Panc1 (cell line): ENCODE measurements at places on chromosomes 1 and 21.

DNA sequence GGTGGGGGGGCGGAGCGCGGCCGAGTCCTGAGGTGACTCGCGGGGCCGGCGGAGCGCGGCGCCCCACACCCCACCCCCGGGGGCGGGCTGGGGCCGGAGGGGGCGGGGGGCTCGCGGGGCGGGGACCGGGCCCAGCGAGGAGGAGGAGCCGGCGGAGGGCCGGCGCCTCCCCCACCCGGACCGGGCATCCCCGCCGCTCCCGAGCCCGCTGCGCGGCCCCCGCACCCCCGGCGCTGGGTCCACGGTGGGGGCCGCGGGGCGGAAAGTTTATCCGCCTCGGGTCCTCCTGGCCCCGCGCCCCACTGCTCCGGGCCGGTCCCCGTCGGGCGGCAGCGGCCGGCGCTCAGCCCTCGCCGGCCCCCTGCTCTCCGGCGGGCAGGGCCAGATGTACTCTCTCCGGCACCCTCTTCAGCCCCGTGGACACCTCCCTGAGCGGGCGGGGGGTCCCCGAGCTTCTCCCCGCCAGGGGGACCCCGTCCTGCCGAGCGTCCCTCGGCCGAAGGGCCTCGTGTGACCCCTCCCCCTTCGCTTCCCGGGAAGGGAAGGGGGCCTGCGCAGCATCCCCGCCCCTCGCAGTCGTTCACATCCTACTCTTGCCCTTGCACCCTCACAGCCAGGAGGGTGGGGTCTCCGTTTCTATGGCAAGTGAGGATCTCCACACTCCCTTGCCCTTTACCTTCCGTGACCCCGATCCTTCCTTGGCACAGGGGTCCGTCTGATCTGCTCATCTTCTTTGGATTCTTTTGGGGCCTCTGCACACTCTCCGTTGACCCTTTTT lies 663 bp downstream of the CAMTA1 start:
- no peaks in the 10 kb centered on the region for H3K27me3 ChIP-seq
- peaks cover 15% of the 10 kb centered on the region for H3K4me1 ChIP-seq
- H3K4me3 ChIP-seq, result peak overlapping the region; percentile 77
- peak overlapping the region; percentile 79 for H3K27ac ChIP-seq

- H3K4me1 ChIP-seq, result no peaks in the 10 kb centered on the region
- no peaks in the 10 kb centered on the region for H3K36me3 ChIP-seq
- H3K27ac ChIP-seq, result no peak overlapping the region
These were observed 13.1 kb downstream of the BACH1 start for GRCh38 chr21:29311802-29312201.

DNA sequence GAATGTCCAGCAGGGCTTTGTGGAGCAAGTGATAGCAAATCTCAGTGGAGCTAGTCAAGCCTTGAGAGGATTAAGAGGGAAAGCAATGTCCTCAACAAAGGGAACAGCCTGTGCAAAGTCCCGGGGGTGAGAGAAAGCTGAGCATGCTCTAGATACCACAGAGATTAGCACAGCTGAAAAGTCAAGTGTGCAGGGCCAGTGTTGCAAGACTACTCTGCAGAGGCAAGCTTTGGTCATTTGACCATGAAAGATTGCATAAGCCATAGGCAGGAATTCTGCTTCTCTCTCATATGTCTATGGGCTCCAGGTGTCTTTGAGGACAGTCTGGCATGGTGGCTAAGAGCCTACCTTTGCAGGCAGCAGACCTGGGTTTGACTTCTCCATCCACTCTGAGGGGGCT lies 181.0 kb upstream of the JUN start:
- H3K4me3 ChIP-seq, result no peak overlapping the region
- no peak overlapping the region for H3K27ac ChIP-seq
- no peaks in the 10 kb centered on the region for H3K36me3 ChIP-seq
- H3K27me3 ChIP-seq, result no peaks in the 10 kb centered on the region
- H3K4me1 ChIP-seq, result no peaks in the 10 kb centered on the region

- H3K4me3 ChIP-seq, result no peak overlapping the region
- no peaks in the 10 kb centered on the region for H3K4me1 ChIP-seq
- H3K27me3 ChIP-seq, result no peaks in the 10 kb centered on the region; the same call in 1 of the 2 replicates
- no peak for DNase-seq
- no peak overlapping the region for H3K27ac ChIP-seq
These were observed 75.8 kb downstream of the ATP1A1 start for GRCh38 chr1:116448785-116449385.

DNA sequence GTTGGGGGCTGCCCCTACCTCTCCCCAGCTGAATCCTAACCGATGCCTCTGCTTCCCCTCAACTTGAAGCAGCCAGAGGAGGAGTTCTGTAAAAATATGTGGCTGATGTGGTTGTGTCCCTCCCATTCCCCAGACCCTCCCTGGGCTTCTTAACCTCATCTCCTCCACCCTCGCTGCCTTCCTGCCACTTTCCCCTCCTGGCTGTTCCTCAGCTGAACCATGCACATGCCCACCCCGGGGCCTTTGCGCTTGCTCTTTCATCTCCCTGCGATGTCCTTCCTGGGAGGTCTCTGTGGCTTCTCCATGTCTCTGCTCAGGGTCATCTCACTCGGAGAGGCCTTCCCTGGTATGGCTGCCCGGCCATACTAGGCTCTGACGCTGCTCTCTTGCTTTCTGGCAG lies 8.9 kb downstream of the MIIP start:
- no peaks in the 10 kb centered on the region for H3K36me3 ChIP-seq
- no peak for DNase-seq
- H3K4me3 ChIP-seq, result no peak overlapping the region

- no peaks in the 10 kb centered on the region for H3K4me1 ChIP-seq
- DNase-seq, result no peak
- no peaks in the 10 kb centered on the region for H3K27me3 ChIP-seq
- H3K27ac ChIP-seq, result no peak overlapping the region
- H3K36me3 ChIP-seq, result no peaks in the 10 kb centered on the region
These were observed 28.0 kb downstream of the AGPAT3 start for GRCh38 chr21:43892984-43893535.

DNA sequence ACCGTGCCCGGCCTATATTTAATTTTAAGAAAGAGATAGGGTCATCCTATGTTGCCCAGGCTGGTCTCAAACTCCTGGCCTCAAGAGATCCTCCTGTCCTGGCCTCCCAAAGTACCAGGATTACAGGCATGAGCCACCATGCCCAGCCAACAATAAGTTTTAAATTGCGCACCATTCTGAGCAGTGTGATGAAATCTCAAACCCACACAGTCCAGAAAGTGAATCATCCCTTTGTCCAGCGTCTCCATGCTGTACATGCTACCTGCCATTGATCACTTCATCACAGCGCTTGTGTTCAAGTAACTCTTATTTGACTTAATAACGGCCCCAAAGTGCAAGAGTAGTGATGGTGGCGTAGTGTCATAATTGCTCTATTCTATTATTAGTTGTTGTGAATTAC lies 75.4 kb downstream of the APP start:
- H3K4me3 ChIP-seq, result no peak overlapping the region
- no peaks in the 10 kb centered on the region for H3K36me3 ChIP-seq
- no peak overlapping the region for H3K27ac ChIP-seq
- DNase-seq, result no peak
- H3K4me1 ChIP-seq, result peaks cover 21% of the 10 kb centered on the region

DNA sequence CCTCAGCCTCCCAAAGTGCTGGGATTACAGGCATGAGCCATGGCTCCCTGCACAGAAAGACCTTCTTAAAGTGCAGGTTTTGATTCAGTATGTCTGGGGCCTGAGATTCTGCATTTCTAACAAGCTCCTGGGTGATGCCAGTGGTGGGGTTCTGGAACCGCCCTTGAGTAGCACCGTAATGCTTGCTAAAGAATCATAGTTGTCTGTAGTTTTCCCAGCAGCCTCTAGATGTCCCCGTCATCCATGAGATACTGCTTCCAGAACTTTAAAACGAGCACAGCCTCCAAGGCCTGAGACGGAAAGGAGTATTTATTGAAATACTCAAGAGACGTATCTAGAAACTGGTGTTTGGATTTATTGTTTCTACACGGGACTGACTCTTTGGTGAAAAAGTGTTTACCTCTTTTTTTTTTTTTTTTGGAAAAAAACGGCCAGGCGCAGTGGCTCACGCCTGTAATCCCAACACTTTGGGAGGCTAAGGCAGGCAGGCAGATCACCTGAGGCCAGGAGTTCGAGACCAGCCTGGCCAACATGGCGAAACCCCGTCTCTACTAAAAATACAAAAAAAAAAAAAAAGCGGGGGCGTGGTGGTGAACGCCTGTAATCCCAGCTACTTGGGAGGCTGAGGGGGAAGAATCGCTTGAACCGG lies 2.6 kb upstream of the TOR3A start:
- no peak overlapping the region for H3K27ac ChIP-seq
- H3K4me3 ChIP-seq, result no peak overlapping the region
- H3K36me3 ChIP-seq, result peaks cover 2% of the 10 kb centered on the region; the same call in 1 of the 2 replicates
- H3K27me3 ChIP-seq, result no peaks in the 10 kb centered on the region

DNA sequence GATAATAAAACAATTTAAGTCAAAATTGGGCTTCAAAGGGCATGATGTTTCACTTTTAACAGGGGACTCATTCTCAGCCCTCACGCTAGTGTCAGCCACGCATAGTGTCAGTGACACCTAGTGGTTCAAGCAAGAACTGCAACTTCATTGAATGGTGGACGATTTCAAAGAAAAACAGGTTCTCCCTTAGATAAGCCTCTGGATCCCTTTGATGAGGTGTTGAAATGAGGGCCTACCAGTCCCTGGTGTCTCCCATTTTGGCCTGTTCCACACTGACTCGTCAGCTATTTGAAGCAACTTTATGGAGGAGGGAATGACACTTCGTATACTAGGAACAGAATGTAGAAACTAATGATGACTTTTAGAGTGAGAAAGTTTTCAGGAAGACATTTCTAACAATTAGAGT lies 56.2 kb downstream of the FCRL5 start:
- no peaks in the 10 kb centered on the region for H3K36me3 ChIP-seq
- H3K4me3 ChIP-seq, result no peak overlapping the region
- no peak overlapping the region for H3K27ac ChIP-seq
- peaks cover 4% of the 10 kb centered on the region for H3K27me3 ChIP-seq

DNA sequence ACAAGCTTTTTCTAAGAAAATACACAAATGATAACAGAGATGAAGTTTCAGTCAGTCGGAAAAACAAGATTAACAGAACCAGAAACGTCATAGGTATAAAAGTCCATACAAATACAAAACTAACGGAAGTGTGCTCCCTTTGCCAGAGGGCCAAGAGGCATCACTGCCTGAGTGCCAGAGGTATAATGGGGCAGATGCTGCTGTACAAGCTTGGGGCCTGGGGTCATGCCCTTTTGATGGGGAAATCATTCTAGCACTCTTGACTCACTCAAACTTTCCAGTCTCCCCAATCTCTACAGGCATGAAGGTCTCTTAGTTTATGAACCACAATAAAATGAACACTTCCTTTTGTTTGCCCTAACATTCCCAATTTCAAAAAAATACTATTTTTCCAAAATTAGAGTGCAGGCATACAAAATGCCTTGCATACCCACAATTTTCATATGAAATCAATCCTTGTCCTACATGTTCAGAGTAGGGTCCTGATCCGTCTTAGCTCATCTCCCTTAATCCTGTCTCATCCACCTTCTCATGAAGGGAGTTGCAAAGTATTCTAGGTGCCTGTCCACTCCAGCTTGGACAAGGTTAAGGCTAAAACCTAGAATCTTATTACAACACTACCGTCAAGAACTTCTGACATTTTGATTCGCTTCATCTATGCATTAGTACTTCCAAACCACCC lies 1.5 kb downstream of the RPL22 start:
- H3K27ac ChIP-seq, result peak overlapping the region; percentile 99
- peak overlapping the region; percentile 96 for H3K4me3 ChIP-seq
- H3K27me3 ChIP-seq, result no peaks in the 10 kb centered on the region
- peaks cover 15% of the 10 kb centered on the region for H3K4me1 ChIP-seq
- DNase-seq, result no peak
- peaks cover 26% of the 10 kb centered on the region for H3K36me3 ChIP-seq

- H3K36me3 ChIP-seq, result no peaks in the 10 kb centered on the region
- no peak for DNase-seq
- no peaks in the 10 kb centered on the region for H3K27me3 ChIP-seq
These were observed 52.0 kb upstream of the TMPRSS2 start for GRCh38 chr21:41559658-41560631.

- no peak for DNase-seq
- peak overlapping the region; percentile 81 for H3K4me3 ChIP-seq
- no peaks in the 10 kb centered on the region for H3K36me3 ChIP-seq
These were observed 837 bp downstream of the SLC16A1 start for GRCh38 chr1:112954945-112955772.

GRCh38 chr21:42527489-42528158 lies 14.0 kb downstream of the SLC37A1 start:
- no peak overlapping the region for H3K4me3 ChIP-seq
- no peak for DNase-seq
- H3K36me3 ChIP-seq, result no peaks in the 10 kb centered on the region
- H3K4me1 ChIP-seq, result no peaks in the 10 kb centered on the region
- H3K27ac ChIP-seq, result no peak overlapping the region
- no peaks in the 10 kb centered on the region for H3K27me3 ChIP-seq

GRCh38 chr1:115325874-115326273 lies 12.2 kb downstream of the NGF start:
- H3K4me3 ChIP-seq, result no peak overlapping the region
- no peaks in the 10 kb centered on the region for H3K27me3 ChIP-seq
- no peaks in the 10 kb centered on the region for H3K36me3 ChIP-seq
- DNase-seq, result no peak

DNA sequence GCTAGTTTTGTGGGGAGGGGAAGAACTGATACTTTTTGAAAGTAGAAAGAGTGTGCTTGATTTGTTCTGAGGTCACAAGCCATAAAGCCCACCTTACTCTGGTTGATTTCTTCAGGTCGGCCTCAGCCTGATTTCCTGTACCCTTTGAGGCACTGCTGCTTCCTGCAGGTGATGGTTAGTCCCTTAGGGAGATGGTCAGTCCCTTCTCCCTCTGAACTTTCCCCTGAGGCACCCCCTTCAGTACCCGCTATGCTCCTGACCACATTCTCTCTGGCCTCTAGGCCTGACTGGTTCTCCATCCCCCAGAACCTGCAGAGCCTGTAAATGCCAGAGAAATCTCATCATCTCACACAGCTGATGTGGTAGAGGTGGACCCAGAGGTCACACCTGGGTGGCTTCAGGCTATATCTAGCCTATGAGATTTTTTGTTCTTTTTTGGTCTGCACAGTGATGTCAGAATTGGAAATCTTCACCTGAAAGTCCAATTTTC lies 15.0 kb upstream of the ID3 start:
- H3K27ac ChIP-seq, result no peak overlapping the region
- no peaks in the 10 kb centered on the region for H3K27me3 ChIP-seq
- no peak overlapping the region for H3K4me3 ChIP-seq
- H3K4me1 ChIP-seq, result peaks cover 17% of the 10 kb centered on the region
- no peak for DNase-seq

DNA sequence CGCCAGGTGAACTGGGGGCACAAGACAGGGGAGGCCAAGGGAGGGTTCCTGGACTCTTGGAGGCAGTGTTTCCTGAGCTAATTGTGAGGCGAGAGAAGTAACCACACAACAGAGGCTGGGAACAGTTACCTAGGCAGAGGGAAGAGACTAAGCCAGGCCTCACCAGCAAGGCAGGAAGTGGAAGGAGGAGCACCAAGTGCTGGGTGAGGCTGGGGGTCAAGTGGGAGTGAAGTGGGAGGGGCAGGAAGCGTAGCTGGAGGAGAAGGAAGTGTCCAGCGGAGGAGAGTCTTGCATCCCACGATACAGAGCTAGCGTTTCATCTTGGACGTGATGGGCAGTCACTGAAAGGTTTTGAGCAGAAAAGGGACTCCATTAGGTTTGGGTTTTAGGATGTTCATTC lies 48.3 kb upstream of the CAPZB start:
- H3K27me3 ChIP-seq, result no peaks in the 10 kb centered on the region
- DNase-seq, result no peak
- no peaks in the 10 kb centered on the region for H3K36me3 ChIP-seq
- H3K27ac ChIP-seq, result no peak overlapping the region
- no peak overlapping the region for H3K4me3 ChIP-seq
